Nephron progenitor cell (in vitro differentiated cells): ENCODE measurements at places on chromosomes 3 and 15.

DNA sequence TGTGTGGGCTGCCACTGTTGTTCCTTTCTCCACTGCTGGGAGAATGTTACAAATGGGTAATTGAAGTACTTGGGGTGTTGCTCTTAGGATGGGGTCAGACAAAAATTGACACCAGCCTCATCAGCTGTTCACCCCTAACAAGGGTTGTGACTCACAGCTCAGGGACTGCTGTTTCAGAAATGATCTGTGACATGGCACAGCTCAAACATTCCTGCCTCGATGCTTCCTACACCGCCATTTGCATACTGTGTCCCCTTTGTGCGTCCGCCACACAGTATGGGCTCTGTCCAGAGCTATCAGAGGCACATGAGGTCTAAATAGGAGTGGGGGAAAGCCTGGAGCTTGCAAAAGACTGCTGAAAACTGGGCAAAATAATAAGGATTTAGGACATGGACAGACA is 43.9 kb downstream of the CCNL1 start:
- peak overlapping the region; percentile 96 for H3K27ac ChIP-seq
- no peaks in the 10 kb centered on the region for H3K36me3 ChIP-seq
- DNase-seq = no peak
- no peak overlapping the region for H3K4me3 ChIP-seq
- peaks cover 3% of the 10 kb centered on the region for H3K27me3 ChIP-seq

DNA sequence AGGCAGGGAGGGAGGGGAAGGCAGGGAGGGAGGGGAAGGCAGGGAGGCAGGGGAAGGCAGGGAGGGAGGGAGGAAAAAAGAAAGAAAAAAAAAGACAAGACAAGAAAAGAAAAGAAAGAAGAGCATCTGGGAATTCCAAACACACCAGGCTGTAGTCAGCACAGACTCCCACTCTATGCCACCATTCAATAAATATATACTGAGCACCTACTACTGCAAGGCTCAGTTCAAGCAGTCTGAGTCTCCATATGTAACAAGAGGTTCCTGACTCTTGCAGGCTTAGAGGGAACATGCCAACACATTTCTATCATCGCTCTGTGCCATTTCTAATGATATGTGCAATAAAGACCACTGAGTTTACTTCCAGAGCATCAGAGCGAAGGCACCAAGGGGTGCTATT is 47.7 kb downstream of the ANXA2 start:
- peak overlapping the region; percentile 71 for H3K27ac ChIP-seq
- DNase-seq = no peak
- peaks cover 3% of the 10 kb centered on the region for H3K27me3 ChIP-seq

DNA sequence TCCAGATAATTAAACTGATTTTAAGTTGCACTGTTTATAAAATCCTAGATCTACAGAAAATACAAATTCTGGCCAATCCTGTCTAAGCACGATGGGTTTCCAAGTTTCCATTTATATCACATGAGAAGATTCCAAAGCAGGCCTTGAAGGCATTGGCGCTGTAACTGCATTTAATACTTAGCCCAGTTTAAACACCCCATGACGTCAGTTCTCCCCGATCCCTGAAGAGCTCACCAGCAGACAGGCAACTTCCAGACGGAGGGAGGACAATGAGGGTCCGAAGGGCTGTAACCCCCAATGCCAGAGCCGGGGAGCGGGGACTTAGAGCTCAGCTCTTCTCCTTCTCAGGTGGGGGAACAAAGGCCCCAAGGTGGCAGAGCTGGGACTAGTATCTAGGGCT is 117.3 kb downstream of the XXYLT1 start:
- peaks cover 11% of the 10 kb centered on the region for H3K27me3 ChIP-seq
- H3K4me1 ChIP-seq = peaks cover 99% of the 10 kb centered on the region
- no peaks in the 10 kb centered on the region for H3K36me3 ChIP-seq
- H3K27ac ChIP-seq = peak overlapping the region; percentile 72
- DNase-seq = no peak

DNA sequence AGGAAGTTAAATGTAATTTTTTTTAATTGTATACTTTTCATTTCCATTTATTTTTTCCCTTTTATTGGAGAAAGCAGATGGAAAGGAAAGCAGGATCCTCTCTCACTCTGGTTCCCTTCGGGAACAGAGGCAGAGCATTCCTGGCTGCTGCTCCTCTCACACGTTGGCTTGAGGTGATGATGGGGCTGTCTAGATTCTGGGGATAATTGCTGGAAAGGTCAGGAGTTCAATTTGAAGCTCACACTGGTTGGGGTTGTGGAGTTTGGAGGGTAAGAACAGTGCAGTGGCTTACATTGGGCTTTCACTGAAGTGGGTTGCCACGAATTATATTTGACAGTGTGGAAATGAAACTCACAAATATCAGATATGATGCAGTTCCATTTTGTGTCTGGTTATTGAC is 57.6 kb downstream of the RARB start:
- H3K36me3 ChIP-seq = peaks cover 9% of the 10 kb centered on the region
- peaks cover 2% of the 10 kb centered on the region for H3K27me3 ChIP-seq
- peaks cover 84% of the 10 kb centered on the region for H3K4me1 ChIP-seq
- H3K4me3 ChIP-seq = peak overlapping the region; percentile 24

- no peaks in the 10 kb centered on the region for H3K4me1 ChIP-seq
- no peak overlapping the region for H3K4me3 ChIP-seq
- peaks cover 3% of the 10 kb centered on the region for H3K27me3 ChIP-seq
- DNase-seq = no peak
- H3K36me3 ChIP-seq = no peaks in the 10 kb centered on the region
These were observed 335.3 kb upstream of the NECTIN3 start for GRCh38 chr3:110736332-110736731.

DNA sequence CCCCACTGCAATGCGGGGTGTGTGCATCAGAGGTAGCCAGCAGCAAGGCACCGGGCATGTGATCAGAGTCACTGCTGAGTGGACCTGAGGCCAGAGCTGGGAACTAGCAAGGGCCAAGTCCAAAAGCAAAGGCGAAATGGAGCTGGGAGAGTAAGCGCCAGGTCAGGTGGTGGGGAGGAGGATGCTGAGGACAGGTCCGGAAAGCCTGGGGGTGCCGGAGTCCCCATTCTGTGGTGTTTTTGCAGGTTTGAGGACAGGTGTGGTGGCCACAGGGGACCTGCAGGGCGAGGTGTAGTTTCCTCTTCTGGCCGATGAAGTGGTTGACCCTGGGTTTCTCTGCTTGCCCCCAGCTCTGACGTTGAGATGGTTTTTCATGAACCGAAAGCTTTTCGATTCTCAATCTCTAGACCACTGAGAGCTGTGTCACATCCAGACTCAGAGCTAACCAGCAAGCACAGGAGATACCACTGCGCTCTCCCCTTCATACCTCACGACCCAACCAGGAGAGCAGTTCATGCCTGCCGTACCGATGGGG is 35.0 kb upstream of the HES1 start:
- no peaks in the 10 kb centered on the region for H3K36me3 ChIP-seq
- peaks cover 64% of the 10 kb centered on the region for H3K27me3 ChIP-seq
- DNase-seq = no peak
